Activated naive CD8-positive, alpha-beta T cell treated with anti-CD3 and anti-CD28 coated beads, Interleukin-2, amount 10 ng/mL, durations not matched to agents 7 days and 5 days (primary cell): ENCODE measurements at places on chromosomes 1 and 21. TPM values are rescaled to one million over a fixed set of nuclear protein-coding genes. Genes with fewer than 3 reads are reported as not detected.
A peak's percentile ranks its signal among the peaks of the same experiment; 100 is the strongest.

DNA sequence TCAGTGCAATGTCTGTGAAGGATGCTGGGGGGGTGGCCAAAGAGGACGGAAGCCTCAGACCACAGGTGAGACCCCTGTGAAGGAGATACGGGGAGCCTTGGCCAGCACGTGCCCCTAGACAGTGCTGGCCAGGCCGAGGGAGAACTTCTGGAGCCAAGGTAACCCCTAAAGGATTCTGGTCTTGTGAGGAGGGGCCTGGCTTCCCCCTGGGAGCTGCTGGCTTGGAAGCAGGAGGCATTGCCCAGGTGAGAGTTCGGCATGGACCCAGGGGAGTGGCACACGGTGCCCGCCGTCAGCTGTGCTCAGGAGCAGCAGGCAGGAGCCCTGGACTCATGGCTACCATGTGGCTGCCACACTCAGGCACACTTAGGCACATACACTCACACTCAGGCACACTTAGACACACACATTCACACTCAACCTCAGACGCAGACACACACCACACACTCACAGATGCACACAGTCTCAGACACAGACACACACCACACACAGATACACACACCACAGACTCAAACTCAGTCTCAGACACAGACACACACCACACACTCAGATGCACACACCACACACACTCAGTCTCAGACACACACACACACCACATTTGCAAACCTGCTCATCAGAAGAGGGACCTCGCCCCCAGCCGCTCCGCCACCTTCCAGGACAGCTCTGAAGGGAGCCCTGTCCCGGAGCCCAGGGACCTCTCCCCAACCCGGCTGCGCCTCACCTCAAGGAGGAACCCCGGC lies 1.1 kb upstream of the COL6A2 start:
- DNase-seq: peak; percentile 35

GRCh38 chr1:203305809-203306088 lies 430 bp downstream of the BTG2 start:
- no peak for DNase-seq

DNA sequence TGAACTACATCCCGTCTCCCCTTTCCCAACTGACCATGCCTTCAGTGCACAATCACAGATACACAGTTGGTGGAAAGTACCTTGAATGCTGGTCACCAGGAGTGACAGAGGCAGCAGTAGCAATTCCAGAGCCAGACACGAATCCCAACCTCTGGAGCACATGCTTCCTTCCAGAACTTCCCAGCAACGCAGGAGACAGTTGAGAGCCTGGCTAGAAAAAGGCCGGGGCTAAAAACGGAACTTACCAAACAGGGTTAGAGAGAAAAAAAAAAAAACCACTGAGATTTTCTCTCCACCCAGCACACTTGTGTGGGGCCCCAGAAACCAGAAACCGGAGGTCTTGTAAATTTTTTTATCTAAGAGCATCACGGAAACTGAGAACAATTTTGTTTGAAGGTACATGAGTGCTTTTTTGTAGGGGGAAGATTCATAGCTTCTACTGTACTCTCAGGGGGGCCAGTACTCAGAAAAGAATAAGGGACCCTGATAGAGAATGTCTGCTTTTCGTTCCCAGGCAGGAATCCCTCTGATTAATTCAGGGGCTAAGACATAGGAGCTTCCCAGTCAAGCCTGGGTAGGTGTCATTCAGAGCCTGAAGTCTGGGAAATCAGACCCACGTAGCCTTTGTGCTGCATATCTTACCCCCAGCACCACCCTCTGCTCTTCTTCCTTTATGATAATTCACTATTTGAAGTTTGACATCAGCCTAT lies at the start of gene CD48:
Gene CD48 (minus strand): TSS at position 221 of the 710 bp plus-strand sequence. CDS start 59 bp downstream, at position 162.
- DNase-seq: peak; percentile 53

GRCh38 chr1:71080230-71080738 lies 551 bp downstream of the ZRANB2 start:
- no peak for DNase-seq

DNA sequence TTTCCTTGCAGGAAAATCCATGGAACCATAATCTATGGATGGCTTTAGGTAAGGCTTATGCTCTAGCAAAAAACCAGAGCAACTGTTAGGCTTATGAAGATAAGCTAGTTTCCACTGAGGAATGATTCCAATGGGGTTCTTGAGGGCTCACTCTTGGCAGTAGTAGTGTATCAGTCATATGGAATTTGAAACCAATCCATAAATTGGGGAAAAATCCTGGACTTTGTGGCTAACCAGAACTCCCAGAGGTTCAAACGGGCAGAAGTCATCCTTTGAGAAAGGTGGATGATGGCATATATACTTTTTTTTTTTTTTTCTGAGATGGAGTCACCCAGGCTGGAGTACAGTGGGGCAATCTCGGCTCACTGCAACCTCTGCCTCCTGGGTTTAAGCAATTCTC lies 54.2 kb upstream of the ATF3 start:
- DNase-seq: no peak

DNA sequence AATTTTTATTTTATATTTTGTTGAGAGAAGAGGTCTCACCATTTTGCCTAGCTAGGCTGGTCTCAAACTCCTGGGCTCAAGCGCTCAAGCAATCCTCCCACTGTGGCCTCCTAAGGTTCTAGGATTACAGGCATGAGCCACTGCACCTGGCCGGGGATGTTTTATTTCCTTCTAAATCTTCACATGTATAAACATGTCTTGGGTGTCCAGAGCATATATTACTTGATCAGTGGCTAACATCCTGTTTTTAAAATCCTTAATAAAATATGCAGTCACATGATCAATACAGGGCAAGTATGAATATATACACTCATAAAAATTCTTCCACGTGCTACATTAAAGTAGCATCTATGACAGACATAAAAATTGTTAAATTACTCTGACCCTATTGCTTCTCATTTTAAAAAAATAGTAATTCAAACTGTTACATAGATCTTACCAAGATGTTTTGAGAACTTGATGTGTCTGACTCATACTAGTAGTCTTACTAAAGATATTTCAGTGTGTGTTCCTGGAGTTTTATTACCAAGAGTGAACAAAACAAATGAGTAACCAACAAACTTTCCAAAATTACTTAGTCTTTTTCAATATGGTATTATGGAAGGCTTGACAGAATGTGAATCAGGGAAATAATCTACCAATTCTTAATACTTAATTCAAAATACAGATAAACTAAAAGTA lies 222.5 kb downstream of the SLC45A1 start:
- DNase-seq: no peak

- no peak for DNase-seq
These were observed 68.0 kb downstream of the PDE9A start for GRCh38 chr21:42721341-42721824.

DNA sequence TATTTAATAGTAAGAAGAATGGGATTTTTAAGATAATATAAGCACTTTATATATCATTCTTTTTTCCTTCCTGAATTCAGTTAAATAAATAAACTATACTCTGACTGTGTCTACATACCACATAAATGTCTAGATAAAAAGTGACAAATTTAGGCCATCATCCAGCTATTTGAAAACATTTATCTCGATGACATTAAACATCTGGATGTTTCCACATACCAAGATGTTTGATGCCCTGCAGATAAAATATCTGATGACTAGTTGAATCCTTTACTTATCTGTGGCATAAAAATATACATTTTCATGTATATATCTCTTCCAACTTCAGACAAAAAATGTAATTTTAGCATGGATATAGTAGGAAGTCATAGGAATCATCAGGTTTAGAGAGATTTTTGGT lies 348.3 kb downstream of the DPYD start:
- no peak for DNase-seq

DNA sequence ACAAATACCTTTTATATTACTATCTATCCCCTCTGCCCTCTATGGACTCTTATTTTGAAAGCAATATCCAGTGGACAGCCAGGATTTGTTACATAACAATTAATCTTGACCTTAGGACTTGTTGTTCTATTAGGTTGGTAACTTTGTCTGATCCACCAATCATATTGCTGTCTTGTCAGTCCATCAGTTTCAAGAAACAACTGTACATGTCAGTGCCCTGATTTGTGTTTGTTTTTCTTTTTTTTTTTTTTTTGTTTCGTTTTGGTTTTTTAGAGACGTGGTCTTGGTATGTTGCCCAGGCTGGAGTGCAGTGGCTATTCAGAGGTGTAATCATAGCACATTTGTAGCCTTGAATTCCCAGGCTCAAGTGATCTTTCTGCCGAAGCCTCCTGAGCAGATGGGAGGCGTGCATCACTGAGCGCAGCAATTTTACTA lies 1.5 kb upstream of the SCP2 start:
- DNase-seq: no peak

DNA sequence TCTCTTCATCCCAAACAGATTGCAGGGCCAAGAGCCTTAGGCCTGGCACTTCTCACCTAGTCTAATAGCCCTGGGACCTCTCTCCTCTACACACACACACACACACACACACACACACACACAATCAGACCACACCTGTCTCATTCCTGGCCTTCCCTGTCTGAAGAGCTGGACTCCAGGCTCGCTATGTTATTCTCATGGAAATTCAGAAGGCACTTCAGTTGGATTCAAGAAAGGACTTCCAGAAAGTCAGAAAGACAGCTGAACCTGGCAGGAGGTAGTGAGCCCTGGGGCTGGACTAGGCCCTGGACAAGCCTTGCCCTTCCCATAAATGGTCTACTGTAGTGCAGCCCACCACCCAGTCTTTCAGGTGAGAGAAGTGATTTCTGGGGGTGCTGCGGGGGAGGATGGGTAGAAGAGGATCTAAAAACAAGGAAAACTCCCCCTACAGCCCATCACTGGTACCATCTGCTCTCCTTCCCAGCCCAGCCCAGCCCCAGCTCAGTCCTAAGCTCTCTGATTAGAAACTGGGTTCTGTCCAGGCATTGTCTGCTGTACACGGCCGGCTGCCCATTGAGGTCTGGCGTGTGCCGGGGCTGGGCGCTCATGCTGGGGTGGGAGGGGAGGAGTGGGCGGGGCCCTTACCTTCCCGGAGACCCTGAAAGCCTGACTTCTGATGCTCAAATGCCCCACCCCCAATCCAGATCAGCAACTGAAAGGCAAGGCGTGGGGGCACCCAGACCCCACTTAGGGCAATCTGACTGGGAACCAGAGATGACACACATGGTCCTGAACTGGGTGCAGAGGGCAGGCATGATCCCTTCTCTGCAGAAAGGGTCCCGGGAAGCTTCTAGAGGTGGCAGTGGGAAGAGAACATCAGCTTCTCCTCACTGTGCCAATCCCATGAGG lies 2.5 kb downstream of the KIF21B start:
- peak; percentile 51 for DNase-seq

DNA sequence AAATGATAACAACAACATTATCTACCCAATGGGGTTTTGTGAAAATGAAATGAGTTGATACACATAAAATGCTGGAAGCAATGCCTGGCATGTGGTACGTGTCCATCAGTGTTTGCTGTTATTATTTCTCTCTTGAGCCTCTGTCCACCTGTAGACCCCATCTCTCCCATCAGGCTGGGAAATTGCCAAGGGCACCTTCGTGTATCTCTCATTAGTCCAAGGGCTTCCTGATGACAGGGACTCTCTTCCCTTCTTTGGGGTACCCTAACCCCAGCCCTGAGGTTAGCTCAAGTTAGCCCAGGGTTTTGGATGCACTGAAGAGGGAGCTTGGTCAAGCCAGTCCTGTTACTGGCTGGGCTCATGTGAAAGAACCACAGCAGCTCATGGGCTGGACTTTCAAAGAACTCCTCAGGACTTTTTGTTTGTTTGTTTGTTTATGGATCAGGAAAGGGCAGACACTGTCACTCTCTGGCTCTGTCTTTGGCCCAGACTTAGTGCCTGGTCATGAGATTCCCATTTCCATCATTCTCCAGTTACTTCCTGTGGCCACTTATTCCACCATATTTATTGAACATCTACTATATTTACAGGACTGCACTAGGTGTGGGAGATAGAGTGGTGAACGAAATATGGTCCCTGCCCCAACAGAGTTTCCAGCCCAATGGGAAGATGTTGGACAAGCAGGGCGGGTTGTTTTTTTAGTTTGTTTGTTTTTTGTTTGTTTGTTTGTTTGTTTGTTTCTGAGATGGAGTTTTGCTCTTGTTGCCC lies 57.4 kb downstream of the NAV1 start:
- no peak for DNase-seq

Gene CD2
- total RNA-seq: 229 TPM
